ENCODE measurements at places on chromosomes 13 and 19.

DNA sequence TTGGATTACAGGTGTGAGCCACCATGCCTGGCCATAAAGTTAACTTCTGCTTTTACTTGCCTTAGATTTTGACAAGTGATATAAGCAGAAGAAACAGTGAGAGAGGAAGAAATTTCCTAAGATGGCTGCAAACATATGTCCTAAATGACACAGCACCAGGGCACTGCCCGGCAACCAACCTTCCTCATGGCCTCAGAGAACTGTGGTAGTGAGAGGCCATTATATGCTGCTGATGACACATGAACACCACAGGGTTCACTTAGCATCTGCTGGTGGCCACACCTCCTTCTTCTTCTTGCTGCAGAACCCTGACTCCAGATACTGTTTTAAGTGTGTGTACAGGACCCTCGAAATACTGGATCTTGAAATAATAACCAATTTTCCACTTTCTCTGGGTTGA, 88.2 kb downstream of the KCTD12 start:
- DNase-seq, result no peak

GRCh38 chr13:76379341-76380105, 506.7 kb downstream of the KCTD12 start:
- DNase-seq, result no peak

DNA sequence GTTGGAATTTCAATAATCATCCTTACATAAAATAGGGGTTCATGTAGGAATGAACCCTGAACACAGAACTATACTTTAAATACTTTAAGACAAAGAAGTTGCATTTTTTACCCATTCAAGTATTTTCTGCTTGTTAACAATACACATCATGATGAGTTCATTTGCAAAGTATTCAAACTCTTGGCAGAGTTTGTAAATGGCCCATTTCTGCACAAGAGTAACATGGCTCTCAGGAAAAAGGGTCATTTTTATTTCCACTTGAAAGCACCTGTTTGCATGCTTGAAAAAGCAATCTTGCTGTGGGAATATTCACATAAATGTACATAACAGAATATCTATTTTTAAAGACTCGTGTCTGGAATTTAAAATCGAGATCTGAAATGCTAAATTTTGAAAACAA, 18.1 kb downstream of the ESD start:
- DNase-seq, result no peak

DNA sequence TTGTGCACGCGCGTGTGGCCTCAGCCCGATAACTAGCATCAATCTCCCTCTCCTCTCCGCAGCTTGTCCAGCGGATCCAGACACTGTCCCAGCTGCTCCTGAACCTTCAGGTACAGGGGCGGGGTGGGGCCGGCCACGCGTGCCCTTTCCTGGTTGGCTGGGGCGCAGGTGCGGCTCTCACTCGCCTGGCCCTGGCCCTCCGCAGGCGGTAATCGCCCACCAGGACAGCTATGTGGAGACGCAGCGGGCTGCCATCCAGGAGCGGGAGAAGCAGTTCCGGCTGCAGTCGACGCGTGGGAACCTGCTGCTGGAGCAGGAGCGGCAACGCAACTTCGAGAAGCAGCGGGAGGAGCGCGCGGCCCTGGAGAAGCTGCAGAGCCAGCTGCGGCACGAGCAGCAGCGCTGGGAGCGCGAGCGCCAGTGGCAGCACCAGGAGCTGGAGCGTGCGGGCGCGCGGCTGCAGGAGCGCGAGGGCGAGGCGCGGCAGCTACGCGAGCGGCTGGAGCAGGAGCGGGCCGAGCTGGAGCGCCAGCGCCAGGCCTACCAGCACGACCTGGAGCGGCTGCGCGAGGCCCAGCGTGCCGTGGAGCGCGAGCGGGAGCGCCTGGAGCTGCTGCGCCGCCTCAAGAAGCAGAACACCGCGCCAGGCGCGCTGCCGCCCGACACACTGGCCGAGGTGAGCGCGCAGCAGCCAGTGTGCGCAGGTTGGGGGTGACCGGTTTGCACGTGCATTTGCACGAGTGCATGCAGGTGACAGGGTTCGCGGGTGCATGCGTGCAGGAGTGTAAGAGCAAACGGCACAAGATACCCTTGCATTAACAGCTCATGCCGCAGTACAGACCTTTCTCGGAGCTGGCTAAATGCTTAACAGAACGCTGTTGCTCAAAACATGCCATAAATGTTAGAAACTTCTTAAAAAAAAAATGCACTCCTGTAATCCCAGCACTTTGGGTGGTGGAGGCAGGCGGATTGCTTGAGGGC, 21.5 kb downstream of the PEX11G start:
- DNase-seq, result no peak

DNA sequence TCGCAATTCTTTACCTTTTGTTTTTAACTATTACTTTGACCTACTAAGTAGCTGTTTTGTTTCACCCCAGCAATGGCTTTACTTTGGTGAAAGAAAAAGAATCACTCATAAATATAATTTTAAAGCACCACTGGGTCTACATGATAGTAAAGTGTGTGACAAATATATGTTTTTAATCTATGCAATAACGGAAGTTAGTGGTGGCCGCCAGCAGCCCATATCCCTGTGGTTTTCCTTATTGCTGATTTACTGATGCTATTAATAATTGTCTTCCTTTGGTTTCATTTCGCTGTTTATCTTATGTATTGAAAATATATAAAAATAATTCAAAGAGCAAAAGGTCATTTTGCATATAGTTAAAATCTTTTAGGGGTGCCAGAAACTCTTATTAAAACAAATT, 491.3 kb downstream of the DIAPH3 start:
- DNase-seq, result no peak

- no peak for DNase-seq
Observed at GRCh38 chr19:18274219-18274780, at the start of gene IQCN. IQCN (minus strand) TSS chr19:18274452; CDS start chr19:18269478, 4,974 bp downstream.

GRCh38 chr19:1038978-1039645, 795 bp upstream of the ABCA7 start:
- no peak for DNase-seq

- DNase-seq, result no peak
Observed at GRCh38 chr13:95684418-95684817, 7.5 kb downstream of the DNAJC3 start.

- DNase-seq, result no peak
Observed at GRCh38 chr13:48377857-48378256, 35.1 kb downstream of the LPAR6 start.

GRCh38 chr19:34265221-34265650, 10.9 kb downstream of the GARRE1 start:
- no peak for DNase-seq

GRCh38 chr19:10000171-10000826, 10.0 kb downstream of the COL5A3 start:
- peak; percentile 7 for DNase-seq

DNA sequence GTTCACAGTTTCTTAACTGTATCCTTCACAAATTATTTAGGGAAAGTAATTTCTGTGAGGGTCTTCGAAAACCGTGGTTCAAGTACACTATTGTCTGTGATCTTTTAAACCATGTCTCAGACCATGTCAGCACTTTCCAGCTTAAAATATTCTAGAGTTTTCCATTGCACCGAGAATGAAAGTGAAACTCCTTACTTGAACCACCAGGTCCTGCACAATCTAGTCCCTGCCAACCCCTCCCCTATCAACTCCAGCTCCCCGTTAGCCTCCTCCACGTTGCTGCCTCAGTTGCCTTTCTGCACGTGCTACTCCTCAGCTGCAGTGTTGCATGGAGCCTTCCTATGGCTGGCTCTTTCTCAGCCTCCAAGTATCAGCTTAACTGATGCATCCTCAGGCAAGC, 7.2 kb upstream of the STARD13 start:
- DNase-seq, result no peak

GRCh38 chr19:29326351-29326750, 113.4 kb upstream of the UQCRFS1 start:
- DNase-seq, result no peak

GRCh38 chr13:79918620-79919019, 422.3 kb downstream of the SPRY2 start:
- DNase-seq, result no peak

DNA sequence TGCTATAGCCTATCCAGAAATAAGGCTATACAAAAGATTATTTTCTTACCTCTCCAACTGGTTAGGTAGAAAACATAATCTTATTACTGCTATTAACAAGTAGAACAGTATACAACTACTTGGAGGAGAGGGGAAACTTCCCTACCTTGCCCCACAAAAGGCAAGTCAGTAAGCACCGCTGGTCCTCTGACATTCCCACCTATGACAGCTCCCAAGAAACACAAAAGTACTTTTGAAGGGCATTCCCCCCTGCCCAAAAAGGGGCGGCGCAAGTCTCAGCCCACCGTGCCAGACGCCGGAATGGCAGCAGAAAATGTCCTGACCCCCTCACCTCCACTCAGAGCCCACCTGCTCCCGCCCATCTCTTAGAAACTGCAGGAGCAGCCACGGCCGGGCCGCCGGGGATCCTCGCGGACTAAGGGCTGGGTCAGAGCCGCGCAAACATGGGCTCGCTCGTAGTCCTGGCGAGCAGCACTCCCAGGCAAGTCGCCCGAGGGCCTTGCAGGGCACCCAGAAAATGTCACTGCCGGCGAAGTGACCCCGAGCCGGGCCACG, 437 bp downstream of the SUCLA2 start:
- DNase-seq, result no peak

GRCh38 chr13:32246468-32246867, 68.7 kb downstream of the ZAR1L start:
- DNase-seq, result peak; percentile 63

- DNase-seq, result no peak
Observed at GRCh38 chr19:47443331-47443730, 24.0 kb upstream of the MEIS3 start.

- DNase-seq, result peak; percentile 75
Observed at GRCh38 chr19:46954993-46955812, 64.4 kb upstream of the NPAS1 start.

GRCh38 chr13:96308568-96308967, 218.7 kb downstream of the HS6ST3 start:
- DNase-seq, result no peak

DNA sequence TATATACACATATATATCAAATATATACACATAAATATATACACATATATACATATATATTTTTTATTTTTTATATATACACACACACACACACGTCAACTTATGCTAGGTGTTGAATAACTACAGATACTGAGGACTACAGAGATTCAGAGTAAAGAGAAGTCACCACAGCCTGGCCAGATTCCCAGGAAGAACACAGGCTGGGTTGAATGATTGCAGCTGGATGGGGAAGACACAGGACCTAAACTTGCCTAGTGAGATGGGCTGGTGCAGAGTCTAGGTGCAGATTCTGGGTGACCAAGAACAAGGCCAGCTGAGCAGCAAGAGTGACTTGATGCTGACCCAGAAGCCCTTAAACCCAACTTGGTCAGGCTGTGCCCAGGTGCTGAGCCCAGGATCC, 241.3 kb downstream of the KCTD12 start:
- DNase-seq, result no peak

DNA sequence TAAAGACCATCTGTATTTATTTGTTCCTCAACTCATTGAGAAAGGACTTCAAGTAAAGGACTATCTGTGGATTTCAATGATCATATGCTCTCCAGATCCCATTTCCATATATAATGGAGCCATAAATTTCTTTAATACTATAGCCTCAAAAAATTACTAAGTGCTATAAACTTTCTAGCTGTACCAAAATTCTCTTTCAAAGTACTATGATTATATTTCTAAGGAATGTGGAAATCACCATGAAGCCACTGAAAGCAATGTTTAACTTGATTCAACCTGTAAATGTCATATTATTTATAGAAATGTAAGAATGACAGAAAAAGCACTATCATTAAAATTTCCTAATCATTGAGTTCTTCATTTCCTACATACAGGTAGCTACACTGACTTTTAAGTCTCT, 20.7 kb downstream of the TBC1D4 start:
- no peak for DNase-seq

- DNase-seq, result no peak
Observed at GRCh38 chr19:18576383-18576782, 4.7 kb downstream of the UBA52 start.

DNA sequence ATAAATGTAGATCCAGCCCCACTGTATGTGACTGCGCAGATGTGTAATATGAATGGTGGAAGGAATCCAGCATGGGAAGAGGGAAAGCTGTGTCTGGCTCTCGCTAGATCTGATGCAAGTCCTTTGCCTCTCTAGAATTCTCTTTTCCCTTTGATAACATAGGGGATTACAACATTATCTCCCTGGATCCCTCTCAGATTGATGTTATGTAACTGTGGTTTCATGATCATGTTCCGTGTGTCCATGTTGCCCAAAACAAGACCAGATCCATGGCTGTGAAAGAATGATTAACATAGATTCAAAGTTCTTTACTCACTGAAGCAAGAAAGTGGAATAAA, 184.0 kb upstream of the UBL3 start:
- no peak for DNase-seq

- no peak for DNase-seq
Observed at GRCh38 chr13:20353973-20354372, 121.9 kb upstream of the GJB6 start.

DNA sequence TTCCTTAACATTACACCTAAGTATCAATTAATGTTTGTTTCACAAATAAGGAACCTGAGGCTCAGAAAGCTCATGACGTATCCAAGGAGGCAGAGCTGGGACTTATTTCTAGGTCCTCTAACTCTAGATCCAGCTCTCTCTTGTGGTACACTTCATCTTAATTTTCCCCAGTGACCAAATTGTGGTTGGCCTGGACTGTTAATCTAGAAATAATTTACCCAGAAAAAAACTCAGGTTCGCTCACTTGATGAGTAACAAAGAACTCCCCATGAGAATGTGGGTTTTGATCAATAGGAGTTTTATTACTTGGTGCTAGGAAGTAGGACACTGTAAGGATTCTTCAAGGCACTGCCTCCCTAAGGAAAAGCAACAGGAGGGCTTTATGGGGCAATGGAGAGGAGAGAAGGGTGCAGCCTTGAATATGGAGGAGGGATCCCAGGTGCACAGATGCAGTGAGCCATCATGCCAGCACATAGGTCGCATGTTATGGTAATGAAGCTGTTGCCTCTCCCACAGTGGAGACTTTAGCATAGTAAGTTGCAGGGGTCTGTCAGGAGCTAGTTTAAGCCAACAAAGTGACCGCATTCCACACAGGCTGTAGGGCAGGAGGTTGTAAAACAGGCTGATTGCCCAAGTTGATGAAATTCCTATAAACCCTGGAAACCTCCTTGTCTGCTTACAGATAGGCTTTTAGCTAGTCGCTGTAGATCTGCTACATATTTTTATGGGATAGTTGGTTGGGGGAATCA, 14.7 kb downstream of the RAP2A start:
- no peak for DNase-seq

GRCh38 chr13:92379371-92379770, 847.2 kb upstream of the GPC6 start:
- DNase-seq, result no peak

GRCh38 chr13:60164234-60164889, 634 bp upstream of the DIAPH3 start:
- DNase-seq, result no peak

Data from bone marrow (tissue), 2 donors.